ENCODE measurements at places on chromosomes 3 and 15.

DNA sequence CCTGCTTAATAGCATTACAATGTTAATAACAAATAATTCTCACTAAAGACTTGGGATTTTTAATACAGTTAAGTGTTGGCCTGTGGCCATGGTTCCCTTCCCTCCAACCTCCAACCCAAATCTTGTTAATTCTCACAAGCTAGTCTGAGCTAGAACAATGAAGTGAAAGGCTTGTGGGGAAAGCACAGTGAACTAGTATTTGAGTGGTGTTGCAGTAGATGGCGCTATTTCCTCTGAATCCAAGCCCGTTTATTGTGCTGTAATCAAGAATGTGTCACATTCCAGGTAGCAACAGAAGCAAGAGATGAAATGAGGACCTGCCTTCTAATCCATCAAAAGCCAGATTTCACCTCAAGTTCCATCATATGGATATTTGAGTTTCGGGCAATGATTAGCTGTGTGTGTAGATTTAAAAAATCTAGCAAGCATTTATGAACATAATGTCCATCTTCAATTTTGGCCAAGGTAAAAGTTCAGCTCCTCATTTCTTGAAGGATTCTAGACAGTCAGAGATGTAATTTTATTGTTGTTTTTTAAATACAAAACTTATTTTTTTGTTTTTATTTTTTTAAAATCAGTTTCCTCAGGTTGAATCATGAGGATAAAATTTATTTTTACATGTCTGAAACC, 160.7 kb downstream of the SQOR start:
- DNase-seq: peak; percentile 12

GRCh38 chr3:157300094-157300493, 136.6 kb upstream of the PTX3 start:
- no peak for DNase-seq

DNA sequence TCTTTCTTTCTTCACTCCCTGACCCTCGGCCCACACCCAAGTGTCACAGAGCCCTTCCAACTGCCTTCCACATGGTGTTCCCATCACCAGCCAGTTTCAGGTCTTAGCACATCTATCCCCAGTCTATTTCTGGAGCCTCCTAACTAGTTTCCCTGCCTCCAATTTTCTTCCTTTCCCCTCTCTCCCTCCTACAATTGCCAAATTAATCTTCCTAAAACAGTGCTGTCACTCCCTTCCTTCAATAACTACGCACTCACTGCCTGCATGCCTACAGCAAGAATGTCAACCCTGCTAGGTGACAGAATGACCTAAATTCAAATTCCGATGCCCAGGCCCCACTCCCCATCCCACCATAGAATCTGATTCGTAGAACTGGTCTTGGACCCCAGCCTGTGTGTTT, 36.1 kb upstream of the CA12 start:
- no peak for DNase-seq

GRCh38 chr15:80099241-80099640, 39.8 kb downstream of the ZFAND6 start:
- no peak for DNase-seq

- DNase-seq: no peak
Observed at GRCh38 chr15:49229922-49230321, 59.9 kb downstream of the GALK2 start.

- DNase-seq: no peak
Observed at GRCh38 chr15:53189860-53190259, 399.7 kb upstream of the ONECUT1 start.

GRCh38 chr15:78072080-78072892, 5.2 kb downstream of the TBC1D2B start:
- no peak for DNase-seq

DNA sequence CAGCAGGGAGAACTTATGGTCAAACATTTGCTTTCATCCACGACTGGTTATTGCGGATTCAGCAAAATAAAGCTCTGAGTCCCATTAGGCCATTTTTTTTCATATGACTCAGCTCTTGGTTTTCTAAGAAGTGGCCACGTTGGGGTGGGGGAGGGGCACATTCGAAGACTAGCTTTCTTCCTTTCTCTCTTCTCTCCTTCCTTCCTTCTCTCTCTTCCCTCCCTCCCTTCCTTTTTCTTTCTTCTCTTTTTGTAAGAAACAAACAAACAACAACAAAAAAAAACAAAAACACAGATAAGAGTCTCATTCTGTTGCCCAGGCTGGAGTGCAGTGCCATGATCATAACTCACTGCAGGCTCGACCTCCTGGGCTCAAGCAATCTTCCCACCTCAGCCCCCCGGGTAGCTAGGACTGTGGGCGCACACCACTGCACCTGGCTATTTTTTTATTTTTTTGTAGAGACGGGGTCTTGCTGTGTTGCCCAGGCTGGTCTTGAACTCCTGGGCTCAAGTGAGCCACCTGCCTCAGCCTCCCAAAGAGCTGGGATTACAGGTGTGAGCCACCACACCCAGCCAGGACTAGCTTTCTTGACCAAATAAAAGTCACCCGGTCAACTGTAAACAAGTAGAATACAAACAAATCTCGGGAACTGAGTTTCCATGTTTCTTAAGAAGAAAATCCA, 41.6 kb downstream of the ABCC5 start:
- no peak for DNase-seq

- no peak for DNase-seq
Observed at GRCh38 chr3:187804745-187805121, 59.5 kb upstream of the BCL6 start.

- DNase-seq: no peak
Observed at GRCh38 chr3:142968319-142969025, 5.0 kb upstream of the PAQR9 start.

DNA sequence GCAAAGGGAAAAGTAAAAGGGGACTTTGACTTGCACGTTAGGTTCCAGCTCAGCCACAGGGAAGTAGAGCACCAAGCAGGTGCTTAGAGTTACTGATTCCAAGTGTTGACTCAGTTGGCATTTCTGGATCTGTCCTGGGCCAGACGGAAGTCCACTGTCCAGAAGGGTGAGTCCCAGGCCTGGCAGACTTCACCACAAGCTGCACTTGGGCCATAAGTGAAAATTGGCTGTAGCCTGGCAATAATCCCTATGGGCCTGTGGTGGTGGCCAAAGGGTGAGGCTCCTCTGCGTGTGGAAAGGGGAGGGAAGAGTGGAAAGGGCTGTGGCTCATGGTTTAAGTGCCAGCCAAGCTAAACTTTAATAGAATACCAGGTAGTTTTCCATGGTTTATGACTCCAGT, 121.5 kb downstream of the DTWD1 start:
- no peak for DNase-seq

- DNase-seq: no peak
Observed at GRCh38 chr15:60223176-60223575, 174.6 kb downstream of the ANXA2 start.

- peak; percentile 84 for DNase-seq
Observed at GRCh38 chr15:40928821-40929659, at the start of gene DLL4. DLL4 (plus strand) TSS chr15:40929340; CDS start chr15:40929669, 329 bp downstream.

- no peak for DNase-seq
Observed at GRCh38 chr3:65873028-65873427, 165.7 kb downstream of the MAGI1 start.

DNA sequence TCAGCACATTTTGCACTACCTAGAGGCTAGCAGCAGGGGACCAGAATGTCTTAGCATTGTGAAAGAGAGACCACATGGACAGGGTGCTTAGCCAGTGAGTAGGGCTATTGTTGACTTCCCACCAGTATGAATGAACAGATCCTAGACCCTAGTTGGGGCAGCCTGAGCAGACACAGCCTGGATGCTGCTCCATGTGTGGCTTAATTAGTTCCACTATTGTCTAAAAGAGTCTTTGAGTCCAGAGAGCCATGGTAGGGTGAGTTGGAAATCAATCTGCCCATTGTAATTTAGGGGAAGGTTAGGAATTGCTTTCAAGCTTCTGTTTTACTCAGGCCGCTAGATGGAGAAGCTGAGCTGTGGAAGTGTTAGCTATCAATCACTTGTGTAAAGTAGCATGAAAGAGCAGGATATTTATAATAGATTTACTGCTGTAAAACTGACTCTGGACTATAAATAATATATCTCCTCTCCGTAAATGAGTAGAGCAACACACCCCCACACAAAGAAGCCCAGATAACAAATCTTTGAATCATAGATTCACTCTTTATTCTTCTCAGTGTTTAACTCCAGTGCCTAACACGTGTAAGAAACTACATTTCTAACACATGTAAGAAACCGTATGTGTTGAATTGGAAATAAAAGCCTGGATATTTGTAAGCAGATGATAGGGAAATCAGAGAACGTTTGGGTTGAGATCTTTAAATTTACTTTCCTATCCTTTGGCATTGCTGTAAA, 4.1 kb upstream of the GCSAM start:
- no peak for DNase-seq

- DNase-seq: no peak
Observed at GRCh38 chr3:139521144-139521543, 18.4 kb downstream of the RBP1 start.

GRCh38 chr3:77815467-77815866, 775.6 kb downstream of the ROBO2 start:
- DNase-seq: no peak

- no peak for DNase-seq
Observed at GRCh38 chr15:33468740-33469139, 158.0 kb downstream of the RYR3 start.

GRCh38 chr15:101048176-101048575, 129.0 kb downstream of the LRRK1 start:
- DNase-seq: no peak

DNA sequence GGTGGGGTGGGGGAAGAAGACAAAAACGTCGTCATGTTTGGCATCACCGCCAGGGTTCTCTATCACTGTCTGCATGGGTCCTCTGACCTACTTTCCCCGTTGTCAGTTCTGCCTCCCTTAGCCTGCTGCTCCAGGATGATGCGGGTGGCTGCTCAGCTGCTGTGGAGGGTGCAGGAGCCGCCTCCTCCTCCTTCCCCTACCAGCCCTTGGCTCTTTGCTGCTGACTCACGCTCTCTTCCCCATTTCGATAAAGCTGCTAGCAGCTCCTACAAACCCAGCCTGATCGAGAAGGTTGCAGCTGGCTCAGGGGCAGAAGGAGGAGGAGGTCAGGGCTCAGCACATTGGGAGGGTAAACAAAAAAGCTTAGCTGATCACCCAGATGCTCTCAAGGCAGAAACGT, 49.5 kb upstream of the SEC13 start:
- no peak for DNase-seq

DNA sequence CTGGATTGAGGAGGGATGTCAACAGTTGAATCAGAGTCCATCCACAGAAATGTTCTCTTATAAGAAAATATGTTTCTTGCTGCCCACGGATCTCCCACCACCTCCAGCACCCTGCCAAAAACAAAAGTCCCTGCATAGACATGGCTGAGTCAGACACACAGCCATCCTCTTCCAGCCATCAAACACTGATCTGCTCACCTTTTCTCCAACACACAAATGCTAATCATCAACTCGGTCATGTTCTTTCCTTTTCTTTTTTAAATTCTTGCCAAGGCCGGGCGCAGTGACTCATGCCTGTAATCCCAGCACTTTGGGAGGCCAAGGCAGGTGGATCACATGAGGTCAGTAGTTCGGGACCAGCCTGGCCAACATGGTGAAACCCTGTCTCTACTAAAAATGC, 110.7 kb upstream of the IL12A start:
- no peak for DNase-seq

DNA sequence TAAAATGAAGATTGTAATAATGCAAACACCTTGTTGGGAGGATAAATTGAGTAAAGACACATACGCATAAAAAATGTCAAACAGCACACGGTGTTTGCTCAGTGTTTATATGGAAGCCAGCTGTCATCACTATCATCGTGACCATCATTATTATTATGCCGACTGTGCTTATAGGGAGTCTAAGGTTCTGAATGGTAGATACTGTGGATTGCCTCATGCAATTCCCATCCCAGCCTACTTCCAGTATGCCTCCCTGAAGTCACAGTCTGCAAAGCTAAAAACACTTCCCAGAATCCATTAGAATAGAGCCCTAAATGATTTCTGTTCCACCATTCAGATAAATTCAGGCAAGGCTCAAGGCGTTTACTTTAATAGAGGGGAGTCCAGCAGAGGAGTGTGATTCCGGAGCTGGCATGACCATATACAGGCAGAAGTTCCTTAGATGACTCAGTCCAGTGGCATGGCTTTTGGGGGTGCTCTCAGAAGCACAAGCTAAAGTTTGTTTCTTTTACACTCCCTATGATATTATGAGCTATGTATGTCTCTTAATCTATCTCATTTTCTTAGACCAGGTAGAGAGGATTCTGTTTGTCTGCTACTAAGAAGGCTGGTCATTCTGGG, 148.7 kb downstream of the MEX3B start:
- no peak for DNase-seq

DNA sequence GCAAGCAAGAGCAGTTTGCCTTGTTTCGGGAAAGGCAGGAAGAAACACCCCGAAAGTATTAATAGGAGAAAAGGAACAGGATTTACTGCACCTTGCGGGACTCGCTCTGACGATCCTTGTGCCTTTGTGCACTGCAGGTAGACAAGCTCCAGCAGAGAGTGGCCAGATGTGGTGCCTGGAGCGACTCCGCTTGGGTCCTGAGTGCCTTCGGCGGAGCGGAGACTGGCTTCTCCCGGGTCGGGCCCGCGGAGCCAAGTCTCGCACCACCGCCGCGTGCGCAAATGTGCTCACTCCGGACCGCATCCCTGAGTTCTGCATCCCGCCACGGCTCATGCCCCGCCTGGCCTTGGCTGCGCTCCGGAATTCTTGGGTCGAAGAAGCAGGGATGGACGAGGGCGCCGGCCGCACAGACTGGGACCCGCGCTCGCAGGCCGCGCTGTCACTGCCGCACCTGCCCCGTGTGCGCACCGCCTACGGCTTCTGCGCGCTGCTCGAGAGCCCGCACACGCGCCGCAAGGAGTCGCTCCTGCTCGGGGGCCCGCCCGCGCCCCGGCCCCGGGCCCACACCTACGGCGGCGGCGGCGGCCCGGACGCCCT, 769 bp downstream of the C2CD4A start:
- DNase-seq: no peak

GRCh38 chr3:120745466-120745865, 2.9 kb downstream of the GTF2E1 start:
- no peak for DNase-seq

- no peak for DNase-seq
Observed at GRCh38 chr3:147937341-147937740, 528.2 kb downstream of the ZIC1 start.

DNA sequence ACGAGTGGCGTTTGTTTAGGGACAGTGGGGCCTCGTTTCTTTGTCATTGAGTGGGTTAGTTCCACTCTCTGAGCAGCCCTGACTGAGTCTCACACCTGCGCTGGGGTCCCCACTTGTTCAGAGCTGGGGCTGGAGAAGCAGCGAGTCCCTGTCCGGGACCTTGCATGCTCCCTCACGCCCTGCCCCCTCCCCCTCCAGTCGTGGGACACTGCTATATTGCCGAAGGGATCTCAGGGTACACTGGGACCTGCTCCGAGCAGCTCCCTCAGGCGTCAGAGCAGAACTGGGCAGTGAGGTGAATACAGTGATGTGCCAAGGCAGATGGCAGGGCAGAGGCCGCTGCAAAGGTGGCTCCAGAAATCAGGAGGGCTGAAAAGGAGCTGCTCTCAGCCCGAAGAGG, 59.9 kb upstream of the KLF13 start:
- no peak for DNase-seq

GRCh38 chr15:33201491-33202231, 7.1 kb upstream of the FMN1 start:
- DNase-seq: peak; percentile 78

Measured in NCI-H1930 (cell line).